ENCODE measurements at places on chromosomes 12 and 14.

- no peak for DNase-seq
Observed at GRCh38 chr14:95314609-95315008, 5.1 kb downstream of the CLMN start.

- no peak for DNase-seq
Observed at GRCh38 chr12:12491606-12492005, 71.1 kb downstream of the DUSP16 start.

DNA sequence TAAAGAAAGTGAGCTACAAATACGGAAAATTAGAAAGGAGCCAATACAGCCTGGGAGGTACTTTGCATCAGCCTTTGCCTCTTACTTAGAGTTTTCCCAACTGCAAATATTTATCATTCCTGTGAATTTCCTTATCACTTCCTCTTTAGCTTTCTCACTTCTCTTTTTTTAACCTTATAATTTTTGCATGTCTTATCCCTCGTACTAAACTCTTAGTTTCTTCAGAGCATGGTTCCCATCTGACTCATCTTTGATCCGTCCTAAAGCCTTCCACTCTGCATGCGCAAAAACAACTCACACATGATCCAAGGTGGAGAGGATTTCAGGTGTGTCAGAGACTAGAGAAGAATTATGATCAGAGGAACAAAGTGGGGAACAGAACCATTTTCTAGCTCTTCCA is 9.6 kb upstream of the SNAPC1 start:
- no peak for DNase-seq

GRCh38 chr12:63319386-63319785 is 168.4 kb upstream of the AVPR1A start:
- DNase-seq, result no peak

- DNase-seq, result no peak
Observed at GRCh38 chr14:60356906-60357550, 108.0 kb downstream of the PPM1A start.

- DNase-seq, result no peak
Observed at GRCh38 chr14:39265806-39266524, 32.2 kb downstream of the MIA2 start.

- no peak for DNase-seq
Observed at GRCh38 chr14:68471029-68471963, 321.6 kb downstream of the ZFP36L1 start.

DNA sequence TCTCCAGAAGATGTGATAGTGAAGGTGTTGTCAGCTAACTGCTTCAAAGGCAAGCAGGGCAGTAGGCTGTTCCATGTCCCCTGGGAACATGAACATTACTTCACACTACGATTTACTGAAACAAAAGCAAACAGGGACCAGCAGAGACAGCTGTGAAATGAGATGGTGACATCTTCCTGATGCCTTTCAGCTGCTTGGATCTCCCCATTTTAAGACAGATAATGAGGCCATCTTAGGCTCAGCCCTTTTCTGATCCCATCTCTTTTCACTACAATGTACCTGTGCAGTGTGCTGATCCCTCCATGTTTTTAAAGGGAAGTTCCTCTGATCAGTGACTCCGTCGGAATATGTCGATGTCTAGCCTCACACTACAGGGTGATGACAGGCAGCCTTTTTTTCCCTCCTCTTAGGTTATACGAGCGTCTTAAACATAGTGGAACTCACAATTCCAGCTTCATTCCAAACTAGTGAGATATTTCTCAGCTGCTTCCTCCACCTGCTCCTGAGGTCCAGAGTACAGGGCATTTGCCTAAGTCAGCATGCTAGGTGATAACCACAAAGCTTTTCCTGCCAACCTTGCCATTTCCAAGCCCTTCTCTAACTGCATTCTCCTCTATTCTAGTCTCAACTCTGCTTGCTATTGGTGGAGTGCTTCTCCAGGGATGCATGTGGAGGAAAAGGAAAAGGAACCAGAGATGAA is 87.6 kb upstream of the EGLN3 start:
- no peak for DNase-seq

Data from activated gamma-delta T cell treated with Interleukin-2 at 50 U/mL for 16 hours (primary cell).